ENCODE measurements at places on chromosomes 1 and 21.

GRCh38 chr1:94579876-94580294 is 38.3 kb upstream of the F3 start:
- DNase-seq = peak; percentile 17

- no peak for DNase-seq
Measured at GRCh38 chr1:201163707-201164106, 9.4 kb upstream of the TMEM9 start.

- DNase-seq = peak; percentile 41
Measured at GRCh38 chr1:112714313-112715263, 544 bp downstream of the PPM1J start.

DNA sequence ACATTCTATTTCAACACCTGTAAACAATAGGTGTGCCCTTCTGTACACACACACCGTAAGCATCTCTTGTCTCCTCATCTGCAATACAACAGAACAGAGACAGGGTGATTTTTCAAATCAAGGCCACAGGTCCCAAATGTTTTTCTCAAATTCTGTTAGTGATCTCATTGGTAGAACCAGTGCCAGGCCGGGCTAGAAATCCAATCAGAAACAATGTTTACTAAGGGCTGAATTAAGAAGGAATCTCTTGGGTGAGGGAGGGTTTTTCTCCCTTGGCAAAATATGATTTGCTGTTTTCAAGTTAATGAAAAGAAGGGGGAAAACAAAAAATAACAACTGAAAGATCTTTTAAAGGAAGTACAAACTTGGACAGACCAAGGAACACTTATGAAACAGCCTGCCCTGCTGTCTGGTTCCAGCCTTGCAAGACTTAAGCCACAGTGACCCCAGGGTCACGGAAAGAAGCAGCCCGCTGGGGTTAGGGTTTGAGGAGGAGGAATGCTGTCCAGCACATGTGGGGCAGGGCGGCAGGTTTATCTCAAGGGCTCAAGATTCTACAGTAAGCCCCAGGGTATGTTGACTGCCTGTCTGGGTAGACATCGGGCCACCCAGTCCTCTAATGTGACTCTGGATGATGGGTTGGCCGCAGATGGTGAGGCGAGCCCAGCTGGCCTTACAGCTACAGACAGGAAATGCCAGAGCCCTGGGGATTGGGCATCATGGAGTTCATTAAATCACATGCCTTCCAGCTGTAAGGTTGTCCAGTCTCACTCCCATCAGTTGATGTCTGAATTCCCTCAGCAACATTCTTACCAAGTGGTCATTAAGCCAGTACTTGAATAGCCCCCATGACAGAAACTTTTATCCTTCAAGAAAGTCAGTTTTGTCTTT is 73.3 kb upstream of the SLC44A3 start:
- no peak for DNase-seq

DNA sequence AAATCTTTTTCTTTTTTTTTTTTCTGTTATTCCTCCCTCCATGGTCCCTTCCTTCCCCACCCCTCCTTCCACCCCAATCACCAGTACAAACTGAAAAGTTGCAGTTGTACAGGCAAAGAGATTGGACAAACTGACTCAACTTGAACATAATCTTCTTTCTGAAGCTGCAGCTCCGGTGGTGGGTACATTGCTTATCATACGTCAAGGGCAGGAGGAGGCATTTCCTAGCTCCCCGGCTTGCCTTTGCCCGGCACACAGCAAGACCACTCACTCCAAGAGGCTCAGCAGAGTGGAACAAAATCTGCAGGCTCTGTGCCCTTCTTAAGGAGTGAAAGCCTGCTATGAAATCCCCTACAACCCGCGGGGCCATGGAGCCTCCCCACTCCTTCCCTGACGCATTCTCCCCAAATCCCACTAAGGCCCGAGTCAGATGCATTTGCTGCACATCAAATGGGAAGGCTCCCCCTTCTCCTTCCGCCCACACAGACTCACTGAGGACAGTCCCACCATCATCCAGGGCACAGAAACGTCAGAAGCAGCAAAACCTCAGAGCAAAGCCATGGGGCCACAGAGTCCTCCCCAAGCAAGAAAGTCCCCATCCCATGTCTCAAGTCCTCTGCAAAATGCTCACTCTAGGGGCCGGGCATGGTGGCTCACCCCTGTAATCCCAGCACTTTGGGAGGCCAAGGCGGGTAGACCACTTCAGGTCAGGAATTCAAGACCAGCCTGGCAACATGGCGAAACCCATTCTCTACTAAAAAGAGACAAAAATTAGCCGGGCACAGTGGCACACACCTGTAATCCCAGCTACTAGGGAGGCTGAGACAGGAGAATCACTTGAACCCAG is 45.9 kb downstream of the SYF2 start:
- DNase-seq = no peak

DNA sequence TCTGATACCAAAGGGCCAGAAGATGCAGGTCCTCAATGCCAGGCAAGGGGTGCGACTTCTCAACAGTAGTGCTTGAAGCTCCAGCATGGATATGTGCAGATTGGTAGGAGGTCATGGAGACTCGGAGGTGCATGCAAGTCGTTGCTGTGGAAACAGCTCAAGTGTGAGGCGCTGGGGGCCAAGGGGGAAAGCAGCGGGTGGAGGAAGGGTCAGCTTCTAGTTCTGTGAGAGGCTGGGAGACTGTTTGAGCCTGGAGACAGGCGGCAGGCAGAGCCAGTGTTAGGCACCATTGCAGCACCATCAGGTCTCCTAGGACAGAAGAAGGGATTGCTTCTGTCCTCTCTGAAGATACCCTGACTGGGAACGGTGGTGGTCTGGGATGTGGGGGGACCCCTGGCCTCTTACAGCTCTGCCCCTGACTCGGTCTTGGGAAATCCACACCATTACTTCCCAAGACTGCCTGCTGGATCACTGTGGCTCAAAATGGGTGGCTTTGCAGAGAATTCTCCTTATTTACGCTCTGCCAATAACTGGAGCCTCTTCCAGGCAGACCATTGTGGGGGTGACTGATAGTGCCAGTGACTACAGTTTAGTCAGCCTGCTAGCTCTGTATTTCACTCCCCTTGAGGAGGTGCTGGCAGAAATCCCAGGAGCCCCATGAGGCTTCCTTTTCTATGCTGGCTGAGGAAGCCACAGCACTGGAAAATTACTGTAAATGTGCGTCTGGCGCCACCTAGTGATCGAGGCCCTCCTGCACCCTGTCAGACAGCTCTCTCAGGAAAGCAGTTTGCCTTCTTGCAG is 46.3 kb upstream of the VANGL1 start:
- DNase-seq = peak; percentile 56

DNA sequence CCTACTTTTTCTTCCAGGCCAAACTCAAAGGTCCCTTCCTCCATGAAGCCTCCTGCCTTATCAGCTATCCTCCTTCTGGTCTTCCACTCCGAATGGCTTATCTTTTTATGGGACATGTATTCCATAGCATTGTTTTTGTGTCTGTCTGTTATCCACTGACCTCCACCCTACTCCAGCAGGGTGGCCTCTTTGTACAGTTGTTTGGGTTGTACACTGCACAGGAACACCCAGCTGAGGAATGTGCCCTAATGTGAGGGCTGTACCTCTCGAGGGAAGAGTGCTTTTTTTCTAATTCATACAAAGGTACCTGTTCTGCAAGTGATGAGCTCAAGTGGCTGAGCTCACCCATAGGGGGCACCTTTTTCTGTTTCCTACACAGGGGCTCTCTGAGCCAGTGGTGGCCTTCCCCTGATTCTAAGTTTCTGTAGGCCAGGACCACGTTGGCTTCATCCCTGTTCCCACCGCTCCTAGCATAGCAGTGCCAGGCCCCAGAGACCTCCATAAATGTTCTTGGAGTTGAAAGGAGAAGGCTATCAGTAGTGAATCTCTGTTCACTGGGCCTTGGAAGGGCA is 108.2 kb downstream of the FOXD2 start:
- DNase-seq = no peak

DNA sequence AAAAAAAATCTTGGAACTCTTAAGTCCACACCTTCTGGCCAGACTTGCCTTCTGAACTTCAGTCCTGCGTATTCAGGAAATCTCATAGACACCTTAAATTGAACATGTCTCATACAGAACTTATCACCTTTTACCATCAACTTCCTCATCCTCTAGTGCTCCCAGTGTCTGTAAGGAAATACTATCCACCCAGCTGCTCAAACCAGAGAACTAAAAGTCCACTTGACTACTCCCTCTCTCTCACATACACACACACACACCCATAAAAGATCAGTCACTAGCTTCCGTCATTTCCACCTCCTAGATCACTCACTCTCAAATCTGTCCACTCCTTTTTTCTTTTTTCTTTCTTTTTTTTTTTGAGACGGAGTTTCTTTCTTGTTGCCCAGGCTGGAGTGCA is 10.9 kb upstream of the CAP1 start:
- DNase-seq = no peak

Data from HAP-1 (cell line).